Caudate nucleus (tissue), 63 donors: ENCODE measurements at places on chromosomes 7 and 10.
A peak's percentile ranks its signal among the peaks of the same experiment; 100 is the strongest.

DNA sequence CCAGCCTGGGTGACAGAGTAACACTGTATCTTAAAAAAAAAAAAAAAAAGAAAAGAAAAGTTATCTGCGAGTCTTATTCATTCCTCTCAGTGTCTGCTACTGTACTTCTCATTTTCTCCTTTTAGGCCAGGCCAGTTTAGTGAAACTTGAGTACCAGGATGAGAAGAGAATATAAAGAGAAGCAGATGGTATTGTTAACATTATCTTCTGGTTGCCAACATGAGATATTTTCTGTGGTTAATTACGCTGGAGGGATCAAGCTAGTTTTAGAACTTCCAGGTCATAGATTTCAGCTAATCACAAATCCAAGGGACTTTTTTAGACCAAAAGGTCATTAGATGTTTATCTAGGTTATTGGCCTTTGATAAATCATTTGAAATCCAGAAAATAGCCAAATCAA, 252.6 kb upstream of the SMIM30 start:
- DNase-seq: no peak

GRCh38 chr7:26368542-26368941, 76.9 kb downstream of the SNX10 start:
- no peak for DNase-seq

GRCh38 chr10:74871595-74872382, 45.4 kb downstream of the KAT6B start:
- DNase-seq: no peak

DNA sequence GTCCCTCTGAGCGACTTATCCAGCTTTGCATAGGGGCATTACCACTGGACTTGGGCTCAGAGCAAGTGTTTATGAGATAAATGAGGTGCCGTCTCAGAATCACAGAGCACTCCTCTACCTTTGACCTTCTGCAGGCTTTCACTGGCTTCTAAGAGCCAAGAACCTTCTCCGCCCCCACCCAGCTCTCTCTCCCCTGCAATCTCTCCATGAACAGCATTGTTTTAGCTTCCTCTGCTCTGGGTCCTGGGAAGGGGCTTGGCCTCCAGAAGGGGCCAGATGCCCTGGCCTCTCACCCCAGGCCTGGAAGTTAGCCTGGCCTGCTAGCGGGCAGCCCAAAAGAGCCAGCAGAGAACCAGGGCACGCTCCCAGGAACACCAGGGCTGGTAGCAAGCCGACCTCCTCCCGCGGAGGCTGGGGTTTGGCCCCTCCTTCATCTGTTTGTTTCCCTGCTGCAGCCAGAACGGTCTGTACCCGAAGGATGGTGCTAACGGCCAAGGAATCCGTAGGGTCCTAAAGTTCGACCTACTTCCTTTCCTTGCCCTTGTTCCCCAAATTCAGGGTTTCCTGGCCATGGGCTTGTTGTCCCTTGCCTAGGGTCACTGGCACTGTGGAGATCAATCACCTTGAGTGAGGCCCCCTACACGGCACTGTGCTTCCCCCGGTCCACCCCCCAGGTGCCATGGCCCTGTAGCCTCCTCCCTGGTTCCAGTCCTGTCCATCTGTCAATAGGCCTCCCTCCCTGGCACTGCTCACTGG, 18.7 kb upstream of the DDIT4 start:
- DNase-seq: peak; percentile 93

DNA sequence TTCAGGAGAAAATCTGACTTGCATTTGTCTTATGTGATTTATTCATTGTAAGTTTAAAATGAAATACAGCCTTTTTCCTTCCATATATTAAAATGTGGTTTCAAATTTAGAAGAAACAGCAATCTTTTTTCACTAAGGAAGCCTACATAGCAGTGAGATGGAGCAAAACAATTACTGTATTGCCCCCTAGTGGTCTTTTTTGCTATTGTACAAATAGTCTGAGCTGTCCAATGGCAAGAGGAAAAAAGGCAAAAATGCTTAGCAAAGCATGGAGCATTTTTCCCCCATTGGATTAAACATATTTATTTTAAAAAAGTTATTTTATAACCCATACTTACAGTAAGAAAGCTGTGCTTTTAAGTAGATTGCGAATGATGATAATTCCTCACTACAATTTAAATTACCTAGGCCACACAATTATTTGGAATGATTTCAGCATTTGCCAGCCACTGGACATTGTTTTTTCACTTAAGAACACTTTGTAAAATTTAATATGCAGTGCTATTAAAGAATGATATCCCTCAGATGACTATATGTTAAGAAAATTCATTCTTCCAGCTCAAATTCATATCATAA, 119.5 kb downstream of the CPED1 start:
- DNase-seq: no peak

GRCh38 chr7:121557034-121557892, 161.2 kb upstream of the FAM3C start:
- no peak for DNase-seq

DNA sequence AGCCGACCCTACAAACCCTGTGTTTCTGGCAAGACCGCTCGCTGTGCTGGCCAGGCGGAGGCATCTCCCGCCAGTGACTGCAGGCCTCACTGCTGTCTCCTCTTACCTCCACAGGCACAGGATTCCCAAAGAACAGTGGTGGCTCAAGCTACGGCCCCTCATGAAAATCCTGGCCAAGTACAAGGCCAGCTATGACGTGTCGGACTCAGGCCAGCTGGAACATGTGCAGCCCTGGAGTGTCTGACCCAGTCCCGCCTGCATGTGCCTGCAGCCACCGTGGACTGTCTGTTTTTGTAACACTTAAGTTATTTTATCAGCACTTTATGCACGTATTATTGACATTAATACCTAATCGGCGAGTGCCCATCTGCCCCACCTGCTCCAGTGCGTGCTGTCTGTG, 36.2 kb downstream of the PITRM1 start:
- DNase-seq: peak; percentile 20

GRCh38 chr10:96608805-96609204, 22.0 kb upstream of the TM9SF3 start:
- no peak for DNase-seq

GRCh38 chr7:35258125-35258867, 4.4 kb upstream of the TBX20 start:
- DNase-seq: no peak

GRCh38 chr10:67975871-67976270, 91.4 kb downstream of the SIRT1 start:
- no peak for DNase-seq

- no peak for DNase-seq
Measured at GRCh38 chr10:79379512-79380124, 32.3 kb downstream of the PPIF start.

DNA sequence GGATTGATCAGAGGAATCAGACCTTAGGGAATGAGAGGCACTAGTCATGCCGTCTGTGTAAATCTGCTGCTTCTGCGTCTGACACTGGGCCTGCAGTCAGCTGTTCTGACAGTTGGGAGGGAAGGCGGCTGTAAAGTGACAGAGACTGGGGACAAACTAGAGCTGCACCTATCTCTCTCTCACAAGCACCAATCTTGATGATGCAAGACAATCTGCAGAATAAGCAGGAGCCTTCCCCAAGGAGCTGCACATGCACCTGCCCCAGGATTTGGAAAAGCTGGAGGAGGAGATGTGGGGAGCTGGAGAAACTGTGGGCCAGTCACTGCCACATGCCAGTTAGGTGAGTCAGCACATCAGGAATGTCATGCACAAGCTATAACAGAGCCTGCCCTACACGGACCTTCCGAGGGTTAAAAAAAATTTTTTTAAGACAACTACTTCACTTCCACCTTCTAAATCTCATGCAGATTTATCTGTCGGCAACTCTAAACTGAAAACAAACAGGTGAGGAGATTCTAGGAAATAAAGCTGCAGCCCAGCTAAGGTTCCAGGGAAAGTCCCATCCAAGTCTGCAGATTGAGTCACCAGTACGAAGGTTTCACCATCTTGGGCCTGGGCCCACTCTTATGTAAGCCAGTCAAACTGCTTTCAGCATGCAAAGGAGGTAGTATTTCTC, 39.2 kb downstream of the ENO4 start:
- peak; percentile 28 for DNase-seq
